ENCODE measurements at places on chromosomes 2 and 18. TPM values are rescaled to one million over a fixed set of nuclear protein-coding genes. Genes with fewer than 3 reads are reported as not detected.

The MROH2A gene
- polyA plus RNA-seq: 7.3 TPM

The ATOH8 gene
- polyA plus RNA-seq: 49.2 TPM

The GRHL1 gene
- polyA plus RNA-seq: 2.8 TPM

The VWC2L gene
- polyA plus RNA-seq: not detected

The SNED1 gene
- 17.1 TPM for polyA plus RNA-seq

The INO80B gene
- 35.2 TPM for polyA plus RNA-seq

The COPS7B gene
- polyA plus RNA-seq: 33.2 TPM

- no peak for DNase-seq
Measured at GRCh38 chr2:150767991-150768746, 280.7 kb upstream of the RND3 start.

DNA sequence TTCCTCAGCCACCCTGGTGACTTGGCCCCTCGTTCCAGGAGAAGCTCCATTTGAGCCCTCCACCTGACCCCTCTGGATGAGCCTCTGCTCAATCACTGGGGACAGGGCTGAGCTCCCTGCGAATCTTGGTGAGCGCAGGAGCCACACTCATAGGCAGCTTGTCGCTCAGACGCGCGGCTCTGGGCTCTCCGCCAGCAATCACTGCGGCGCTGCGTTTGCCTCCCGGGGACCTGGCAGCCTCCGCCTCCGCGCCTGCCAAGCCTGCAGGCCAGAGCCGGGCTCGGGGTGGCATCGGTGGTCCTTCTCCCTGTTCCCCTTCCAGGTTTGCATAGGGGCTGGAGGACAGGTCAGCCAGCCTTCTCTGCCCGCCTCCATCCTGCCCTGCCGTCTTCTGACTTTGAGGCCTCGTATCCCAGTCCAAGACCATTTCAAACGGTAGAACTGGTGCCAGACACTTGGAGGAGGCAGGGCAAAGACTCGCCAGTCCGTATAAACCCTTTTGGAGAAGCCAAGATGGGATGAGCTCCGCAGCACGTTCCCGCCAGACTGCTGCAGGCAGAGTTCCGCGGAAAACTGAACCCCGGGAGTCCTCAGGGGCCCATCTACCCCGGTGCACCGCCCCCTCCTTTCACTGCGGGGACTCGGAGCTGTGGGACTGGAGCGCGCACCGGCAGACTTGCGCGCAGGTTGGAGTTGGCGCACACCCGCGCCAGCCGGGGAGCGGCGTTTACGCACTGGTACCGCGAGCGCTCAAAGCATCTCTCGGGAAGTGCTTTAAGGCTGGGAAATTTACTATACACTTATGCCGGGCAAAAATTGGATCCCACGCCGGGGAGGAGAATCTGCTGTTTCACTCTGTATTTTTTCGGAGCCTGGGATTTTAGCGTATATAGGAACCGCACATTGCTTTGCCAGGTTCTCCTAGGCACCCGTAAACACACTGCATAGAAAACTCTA, 1.1 kb upstream of the TACR1 start:
- no peak for DNase-seq

DNA sequence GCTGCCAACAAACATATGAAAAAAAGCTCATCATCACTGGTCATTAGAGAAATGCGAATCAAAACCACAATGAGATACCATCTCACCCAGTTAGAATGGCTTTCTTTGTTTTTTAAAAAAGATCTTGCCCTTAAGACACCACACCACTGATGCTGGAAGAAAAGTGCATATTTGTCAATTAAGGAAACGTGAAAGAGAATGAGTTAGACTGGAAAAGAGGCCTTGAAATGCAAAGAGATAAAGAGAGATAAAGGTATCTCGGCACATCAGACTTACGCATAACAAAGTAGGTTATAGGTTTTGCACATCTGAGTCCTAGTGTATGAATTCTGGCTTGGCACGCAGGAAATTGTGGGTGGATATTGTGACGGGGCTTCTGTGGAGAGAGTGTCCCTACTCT, 149.5 kb downstream of the MTX2 start:
- DNase-seq: no peak

- DNase-seq: no peak
Measured at GRCh38 chr2:46332686-46333281, 35.6 kb downstream of the EPAS1 start.

DNA sequence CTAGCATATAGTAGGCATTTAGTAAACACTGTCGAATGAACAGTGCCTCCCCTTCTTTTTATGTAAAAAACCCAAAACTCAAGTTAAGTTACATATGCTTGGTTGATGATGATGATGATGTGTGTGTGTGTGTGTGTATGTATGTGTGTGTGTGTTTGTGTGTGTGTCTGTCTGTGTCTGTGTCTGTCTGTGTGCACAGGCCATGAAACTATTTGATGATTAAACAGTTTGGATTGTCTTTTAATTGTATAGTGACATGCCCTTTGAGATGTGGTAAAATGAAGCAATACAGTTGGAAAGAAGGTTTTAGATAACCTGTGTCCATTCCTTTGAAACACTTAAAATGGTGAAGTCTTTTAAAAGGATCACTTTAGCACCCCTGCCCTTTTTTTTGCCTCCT, 105.6 kb downstream of the MAP4K4 start:
- no peak for DNase-seq

- DNase-seq: no peak
Measured at GRCh38 chr2:19419211-19419880, 60.9 kb upstream of the OSR1 start.

DNA sequence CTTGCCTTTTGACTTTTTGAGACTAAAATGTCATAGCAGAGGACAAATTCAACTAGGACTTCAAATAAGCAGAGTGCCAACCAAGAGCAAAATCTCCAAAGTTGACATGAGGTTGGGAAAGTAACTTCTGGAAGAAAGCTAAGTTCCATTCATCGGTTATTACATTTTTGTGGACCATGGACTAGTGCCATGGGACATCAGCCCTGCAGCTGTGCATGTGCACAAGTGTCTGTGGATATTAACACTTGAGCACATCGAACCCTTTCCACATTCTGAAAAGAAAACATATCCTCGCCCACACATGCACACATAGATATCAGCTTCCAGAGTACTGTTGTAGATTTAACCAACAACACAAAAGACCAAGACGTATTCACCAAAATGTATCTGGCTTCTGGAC, 262.6 kb downstream of the NYAP2 start:
- no peak for DNase-seq

GRCh38 chr2:171584001-171584400, 61.7 kb downstream of the CYBRD1 start:
- no peak for DNase-seq

DNA sequence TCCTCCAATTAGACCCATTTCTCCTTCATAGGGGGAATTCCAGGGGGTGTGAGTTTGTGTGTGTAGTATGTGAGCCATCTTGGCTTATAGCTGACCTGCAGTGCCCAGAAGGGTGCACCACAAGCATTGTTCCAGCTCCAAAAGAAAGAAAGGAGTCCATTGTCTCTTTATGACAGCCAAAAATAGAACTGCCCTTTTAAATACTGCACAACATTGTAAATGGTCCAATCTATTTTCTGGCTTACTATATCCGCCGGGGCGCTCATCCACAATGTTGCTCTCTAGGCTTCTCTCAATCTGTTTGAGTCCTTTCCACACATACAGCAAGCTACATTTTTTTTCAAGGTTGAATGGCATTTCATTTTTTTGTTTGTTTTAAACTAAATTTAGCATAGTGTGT, 517.5 kb downstream of the STK39 start:
- no peak for DNase-seq

GRCh38 chr2:188997263-188997662, 23.1 kb downstream of the COL3A1 start:
- no peak for DNase-seq

- DNase-seq: no peak
Measured at GRCh38 chr2:69561101-69561500, 82.4 kb downstream of the AAK1 start.

GRCh38 chr2:12303181-12304030, 413.3 kb upstream of the TRIB2 start:
- DNase-seq: no peak

- DNase-seq: no peak
Measured at GRCh38 chr2:60159519-60159918, 393.9 kb downstream of the BCL11A start.

DNA sequence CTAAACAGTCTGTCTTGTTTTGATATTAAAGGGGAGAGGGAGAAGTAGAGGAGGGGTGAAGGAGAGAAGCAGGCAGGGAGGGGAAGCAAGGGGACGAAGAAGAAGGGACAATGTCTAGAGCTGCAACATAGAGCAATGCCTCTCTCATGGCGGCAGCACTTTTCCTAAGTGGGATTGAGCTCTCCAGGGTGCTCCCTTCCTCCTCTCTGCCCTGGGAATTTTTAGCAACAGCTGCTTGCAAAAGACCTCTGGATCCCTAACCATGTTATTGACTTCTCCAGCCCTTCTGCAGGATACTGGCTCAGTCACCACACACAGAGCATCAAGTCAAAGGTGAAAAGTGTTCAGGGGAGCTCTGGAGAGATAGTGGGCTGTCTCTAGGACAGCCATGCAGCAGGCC, 734.9 kb downstream of the EPHA4 start:
- DNase-seq: no peak

- no peak for DNase-seq
Measured at GRCh38 chr2:68753318-68753717, 18.7 kb downstream of the ARHGAP25 start.

DNA sequence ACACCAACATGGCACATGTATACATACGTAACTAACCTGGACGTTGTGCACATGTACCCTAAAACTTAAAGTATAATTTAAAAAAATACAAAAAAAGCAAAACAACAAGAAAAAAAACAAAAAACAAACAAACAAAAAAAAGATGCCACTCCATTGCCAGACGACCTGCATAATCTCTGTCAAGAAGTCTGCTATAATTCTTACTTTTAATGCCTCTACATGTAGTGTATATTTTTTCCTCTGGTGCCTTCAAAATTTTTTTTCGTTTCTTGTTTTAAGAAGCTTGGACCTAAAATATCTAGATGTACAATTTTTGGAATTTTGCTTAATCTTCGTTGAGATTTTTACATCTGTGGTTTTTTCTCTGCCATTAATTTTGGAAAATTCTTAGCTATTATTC, 235.6 kb upstream of the ZNF521 start:
- no peak for DNase-seq

All from urinary bladder (tissue), 4 donors.